CD4-positive, alpha-beta T cell treated with Interleukin-21 for 1 hour (primary cell): ENCODE measurements at places on chromosomes 12 and 14.

GRCh38 chr12:19759227-19759626 is 319.9 kb downstream of the AEBP2 start:
- DNase-seq: no peak

GRCh38 chr12:122159882-122160281 is 14.1 kb downstream of the IL31 start:
- no peak for DNase-seq

DNA sequence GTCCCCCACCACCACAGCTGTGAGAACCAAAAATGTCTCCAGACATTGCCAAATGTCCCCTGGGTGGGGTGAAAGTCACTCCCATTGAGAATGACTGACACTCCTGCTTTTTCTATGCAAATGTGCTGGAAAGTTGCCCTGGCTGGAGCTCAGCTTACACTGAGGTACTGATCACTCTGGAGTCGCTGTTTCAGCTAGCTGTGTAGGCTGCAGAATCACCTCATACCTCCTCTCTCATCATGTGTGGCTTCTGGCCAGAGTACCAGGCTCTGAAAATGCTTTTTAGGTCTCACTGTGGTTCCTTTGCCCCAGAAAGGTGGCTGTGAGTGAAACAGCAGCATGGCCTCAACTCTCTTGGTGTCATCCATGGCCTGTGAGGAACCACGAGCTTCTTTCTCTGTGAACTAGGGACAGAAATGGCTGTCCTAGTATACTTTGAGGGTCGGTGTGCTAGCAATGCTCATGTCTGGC is 414.4 kb downstream of the DPF3 start:
- DNase-seq: no peak

GRCh38 chr12:110555577-110556406 is 27.3 kb downstream of the PPTC7 start:
- DNase-seq: no peak

GRCh38 chr12:991350-992333 is 619 bp downstream of the ERC1 start:
- peak; percentile 4 for DNase-seq

GRCh38 chr14:85063747-85064146 is 466.2 kb upstream of the FLRT2 start:
- DNase-seq: no peak

GRCh38 chr12:57171668-57172067 is 24.2 kb upstream of the LRP1-AS start:
- DNase-seq: no peak

DNA sequence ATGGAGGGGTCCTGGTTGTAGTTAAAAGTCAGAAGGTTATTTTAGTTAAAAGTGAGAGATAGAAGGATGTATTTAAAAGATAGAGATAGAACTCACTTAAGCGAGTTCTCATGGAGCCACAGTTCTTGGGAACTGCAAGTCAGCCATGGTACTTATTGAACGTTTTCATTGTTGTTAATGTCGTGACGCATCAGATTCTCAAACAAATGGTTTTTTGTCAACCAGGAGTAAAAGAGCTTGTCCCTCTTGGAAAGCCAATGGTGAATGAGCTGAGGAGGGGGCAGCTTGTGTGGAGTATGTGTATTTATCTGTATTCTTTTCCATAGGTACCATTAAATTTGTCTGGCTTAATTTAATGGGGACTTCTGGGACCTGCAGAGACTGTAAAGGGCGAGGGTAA is 68.6 kb downstream of the FIGNL2 start:
- no peak for DNase-seq

DNA sequence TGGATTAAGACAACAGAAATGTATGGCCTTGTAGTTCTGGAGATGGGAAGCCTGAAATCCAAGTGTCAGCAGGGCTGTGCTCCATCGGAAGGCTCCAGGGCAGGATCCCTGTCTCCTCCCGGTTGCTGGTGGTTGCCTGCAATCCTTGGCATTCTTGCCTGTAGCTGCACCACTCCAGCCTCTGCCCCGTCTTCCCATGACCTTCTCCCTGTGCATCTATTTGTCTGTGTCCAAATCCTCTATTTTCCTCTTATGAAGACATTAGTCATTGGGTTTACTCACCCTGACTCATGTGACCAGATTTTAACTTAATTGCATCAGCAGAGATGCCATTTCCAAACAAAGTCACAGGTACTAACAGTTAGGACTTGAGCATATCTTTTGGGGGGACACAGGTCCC is 15.1 kb downstream of the TUNAR start:
- no peak for DNase-seq

- no peak for DNase-seq
These were observed 4.1 kb downstream of the OTX2 start for GRCh38 chr14:56805992-56806727.

GRCh38 chr12:47297993-47298392 is 218.2 kb upstream of the AMIGO2 start:
- no peak for DNase-seq

GRCh38 chr12:22046090-22046967 is at the start of gene CMAS:
Gene CMAS, plus strand, starts transcription at chr12:22046218. Its CDS starts 86 bp downstream, at chr12:22046304.
- DNase-seq: peak; percentile 82

- no peak for DNase-seq
These were observed 1.2 kb downstream of the SOX5 start for GRCh38 chr12:23948291-23948690.

GRCh38 chr14:37597538-37597913 is 2.1 kb downstream of the TTC6 start:
- no peak for DNase-seq

DNA sequence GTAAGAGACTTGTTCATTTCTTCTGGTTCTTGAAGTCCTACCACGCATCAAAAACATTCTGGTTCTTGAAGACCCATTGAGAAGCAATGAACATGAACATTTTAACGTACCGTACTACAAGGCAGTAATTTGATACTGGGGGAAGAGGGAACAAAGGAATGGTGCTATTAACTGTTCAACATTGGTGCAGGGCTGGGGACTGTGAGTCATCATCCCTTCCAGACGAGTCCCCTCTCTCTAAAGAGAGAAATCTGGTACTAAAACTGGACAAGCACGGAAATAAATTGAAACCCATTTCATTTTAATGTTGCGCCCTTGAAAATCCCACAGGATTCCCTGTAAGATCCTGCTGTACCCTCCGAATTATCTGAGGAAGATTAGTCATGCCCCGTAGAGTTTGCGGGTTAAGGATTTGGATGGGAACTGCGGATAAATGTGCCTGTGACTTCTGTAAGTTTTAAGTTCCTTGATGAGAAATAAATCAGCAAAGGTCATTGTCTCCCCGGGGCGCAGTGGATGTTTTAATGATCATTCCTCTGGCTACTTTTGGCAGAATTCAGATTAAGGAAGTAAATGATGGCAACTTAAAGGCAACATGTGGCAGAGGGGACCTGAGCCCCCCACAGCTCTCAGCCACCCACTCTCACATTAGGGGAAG is 78.6 kb downstream of the KCNK13 start:
- no peak for DNase-seq

DNA sequence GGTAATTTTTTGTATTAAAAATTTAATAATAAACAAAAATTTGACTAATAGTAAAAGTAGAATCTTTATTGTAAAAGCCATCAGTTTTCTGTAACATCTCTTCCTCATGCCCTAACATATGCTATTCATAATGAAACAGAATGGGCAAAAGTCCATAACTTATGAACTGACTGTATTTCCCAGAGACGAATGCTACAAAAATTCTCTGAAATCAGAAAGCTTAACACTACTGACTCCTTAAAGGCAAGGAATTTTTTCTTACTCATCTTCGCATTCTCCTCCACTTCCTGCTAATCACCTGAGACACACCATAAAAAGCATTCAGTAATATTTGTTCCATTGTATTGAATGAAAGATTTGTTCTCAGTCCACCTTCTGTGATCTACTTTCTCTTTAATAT is 17.6 kb downstream of the MON2 start:
- DNase-seq: no peak

DNA sequence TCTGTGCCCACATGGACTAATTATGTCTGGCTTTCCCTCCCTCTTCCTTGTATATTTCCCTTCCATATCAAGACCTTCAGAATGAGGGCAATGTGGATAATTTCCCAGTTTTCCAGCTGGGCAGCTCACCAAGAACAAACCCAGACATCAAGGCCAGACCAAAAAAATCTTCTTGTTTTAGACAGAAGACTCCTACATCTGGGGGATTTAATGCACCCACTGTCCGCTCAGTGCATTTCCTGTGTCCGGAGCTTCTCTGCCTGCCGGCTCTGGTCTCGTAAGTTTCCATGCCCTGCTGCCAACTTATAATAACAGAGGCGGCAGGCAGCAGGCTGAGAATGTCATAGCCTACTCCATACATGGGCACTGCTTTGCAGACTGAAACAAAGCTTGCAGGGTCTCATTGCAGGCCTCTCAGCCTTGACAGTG is 207.2 kb upstream of the BCL2L14 start:
- DNase-seq: no peak

DNA sequence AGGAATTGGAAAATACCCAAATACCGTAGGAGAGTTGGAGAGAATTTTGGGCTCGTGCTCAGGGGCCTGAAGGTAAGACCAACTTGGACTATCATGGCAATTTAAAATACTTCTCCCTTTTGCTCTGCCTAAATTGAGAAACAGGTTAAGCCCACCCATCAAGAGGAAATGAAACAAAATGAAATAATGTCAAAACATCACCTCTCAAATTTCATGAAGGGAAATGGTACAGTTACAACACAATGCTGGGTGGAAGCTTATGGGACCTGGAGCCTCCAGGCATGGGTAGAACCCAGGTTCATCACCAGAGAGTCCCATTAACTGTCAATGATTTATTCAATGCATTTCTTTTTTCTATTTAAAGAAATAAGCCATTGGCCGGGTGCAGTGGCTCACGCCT is 33.7 kb downstream of the FOS start:
- no peak for DNase-seq

- DNase-seq: no peak
These were observed 217.1 kb upstream of the AMIGO2 start for GRCh38 chr12:47296828-47297227.

DNA sequence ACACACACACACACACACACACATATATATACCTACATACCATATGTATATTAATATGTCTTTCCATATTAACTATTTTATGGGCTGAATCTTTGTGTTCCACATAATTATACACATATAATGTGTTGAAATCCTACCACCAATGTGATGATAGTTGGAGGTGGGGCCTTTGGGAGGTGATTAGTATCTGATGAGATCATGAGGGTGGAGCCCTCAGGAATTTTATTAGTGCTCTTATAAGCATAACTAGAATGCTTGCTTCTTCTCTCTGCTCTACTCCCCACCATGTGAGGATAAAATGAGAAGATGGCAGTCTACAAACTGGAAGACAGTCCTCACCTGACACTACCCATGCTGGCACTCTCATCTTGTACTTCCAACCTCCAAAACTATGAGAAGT is 1193.5 kb upstream of the FLRT2 start:
- no peak for DNase-seq

DNA sequence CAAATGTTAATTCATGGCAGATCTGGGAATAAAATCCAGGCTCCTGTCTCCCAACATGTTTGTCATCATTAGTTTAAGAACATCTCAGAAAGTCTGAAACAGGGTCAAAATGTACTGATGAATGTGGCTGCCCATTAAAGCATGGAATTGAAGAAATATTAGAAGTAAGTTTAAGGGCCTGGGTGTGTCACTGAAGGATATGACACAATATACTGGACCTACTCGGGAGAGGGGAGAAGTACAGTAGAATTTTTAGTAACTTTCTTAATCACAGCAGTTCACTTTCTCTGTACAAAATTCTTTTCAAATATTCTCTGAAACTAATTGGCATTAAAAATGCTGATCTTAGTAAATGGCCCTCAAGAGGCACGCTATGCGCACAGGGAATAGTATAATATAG is 185.5 kb downstream of the ETV6 start:
- DNase-seq: no peak

- peak; percentile 65 for DNase-seq
These were observed 36.3 kb upstream of the NPFF start for GRCh38 chr12:53543539-53543938.

DNA sequence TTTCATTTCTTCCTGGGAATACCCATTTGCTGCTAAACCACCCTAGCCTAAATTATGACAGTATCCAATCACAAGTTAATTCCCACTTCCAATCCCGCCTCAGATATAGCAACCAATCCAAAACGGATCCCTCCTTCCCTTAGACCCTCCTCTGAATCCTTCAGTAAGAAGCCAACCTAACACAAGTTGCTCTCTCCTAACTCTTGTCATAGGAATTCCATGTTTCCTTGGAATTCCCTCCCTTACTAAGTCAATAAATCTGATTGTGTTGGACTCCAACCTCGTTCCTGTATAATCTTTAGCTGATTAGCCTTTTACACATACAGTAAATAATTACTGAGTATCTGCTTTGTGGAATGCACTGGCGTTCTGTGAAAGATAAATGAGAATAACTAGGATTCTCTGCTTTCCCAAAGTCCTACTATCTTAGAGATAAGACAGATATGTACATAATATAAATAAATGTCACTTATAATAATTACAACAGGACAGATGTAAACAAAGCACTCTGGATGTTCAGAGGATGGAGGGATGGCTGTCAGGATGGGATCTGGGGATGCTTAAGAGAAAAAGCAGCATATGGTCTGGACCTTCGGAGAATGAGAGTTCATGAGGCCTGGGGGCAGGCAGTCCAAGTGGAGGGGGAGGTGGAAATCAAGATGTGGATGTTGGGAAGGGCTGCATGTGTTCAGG is 185.8 kb upstream of the SOX5 start:
- no peak for DNase-seq

DNA sequence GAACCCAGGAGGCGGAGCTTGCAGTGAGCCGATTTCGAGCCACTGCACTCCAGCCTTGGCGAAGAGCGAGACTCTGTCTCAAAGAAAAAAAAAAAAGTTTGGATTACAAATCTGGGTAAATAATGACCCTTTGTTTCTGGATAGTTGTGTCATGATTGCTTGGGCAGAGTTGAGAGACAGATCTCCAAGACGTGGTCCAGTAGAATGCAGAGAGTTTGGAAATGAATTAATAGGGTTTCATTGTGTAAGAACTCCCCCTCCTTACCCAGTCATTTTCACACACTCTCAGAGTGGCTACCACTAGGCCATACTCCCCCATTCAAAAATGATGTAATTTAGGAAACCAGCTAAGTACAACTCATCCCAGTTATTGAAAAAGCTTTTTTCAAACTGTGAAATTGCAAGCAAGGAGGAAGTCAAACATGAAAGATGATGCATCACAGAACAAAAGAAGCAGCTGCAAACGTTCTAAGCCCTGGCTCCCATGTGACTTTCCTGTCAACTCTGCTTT is 1331.9 kb downstream of the AACS start:
- no peak for DNase-seq

GRCh38 chr14:45194964-45195363 is 58.0 kb downstream of the MIS18BP1 start:
- no peak for DNase-seq

- no peak for DNase-seq
These were observed 5.3 kb upstream of the TSPAN8 start for GRCh38 chr12:71162832-71163763.

DNA sequence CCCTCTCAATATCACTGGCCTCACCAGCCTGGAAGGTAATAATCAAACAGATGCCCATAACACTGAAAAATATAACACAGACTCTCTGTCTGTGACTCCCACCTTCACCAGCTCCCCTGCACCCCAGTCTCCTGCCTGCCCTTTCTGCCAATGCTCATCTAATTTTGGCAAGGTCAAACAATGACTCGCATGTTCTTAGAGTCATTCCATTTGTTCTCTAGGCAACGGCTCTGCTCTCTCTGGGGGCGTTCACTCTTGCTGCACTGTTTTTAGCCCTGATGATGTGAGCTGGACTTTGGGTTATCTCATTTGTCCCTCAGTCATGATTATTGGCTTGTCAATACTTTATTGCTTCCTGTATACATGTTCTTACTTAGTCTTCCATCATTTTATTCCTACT is 691.8 kb downstream of the FLRT2 start:
- no peak for DNase-seq
